NCI-H748 treated with DMSO at 0.1 percent for 48 hours (cell line): ENCODE measurements at places on chromosomes 7 and 10.
A peak's percentile ranks its signal among the peaks of the same experiment; 100 is the strongest.

DNA sequence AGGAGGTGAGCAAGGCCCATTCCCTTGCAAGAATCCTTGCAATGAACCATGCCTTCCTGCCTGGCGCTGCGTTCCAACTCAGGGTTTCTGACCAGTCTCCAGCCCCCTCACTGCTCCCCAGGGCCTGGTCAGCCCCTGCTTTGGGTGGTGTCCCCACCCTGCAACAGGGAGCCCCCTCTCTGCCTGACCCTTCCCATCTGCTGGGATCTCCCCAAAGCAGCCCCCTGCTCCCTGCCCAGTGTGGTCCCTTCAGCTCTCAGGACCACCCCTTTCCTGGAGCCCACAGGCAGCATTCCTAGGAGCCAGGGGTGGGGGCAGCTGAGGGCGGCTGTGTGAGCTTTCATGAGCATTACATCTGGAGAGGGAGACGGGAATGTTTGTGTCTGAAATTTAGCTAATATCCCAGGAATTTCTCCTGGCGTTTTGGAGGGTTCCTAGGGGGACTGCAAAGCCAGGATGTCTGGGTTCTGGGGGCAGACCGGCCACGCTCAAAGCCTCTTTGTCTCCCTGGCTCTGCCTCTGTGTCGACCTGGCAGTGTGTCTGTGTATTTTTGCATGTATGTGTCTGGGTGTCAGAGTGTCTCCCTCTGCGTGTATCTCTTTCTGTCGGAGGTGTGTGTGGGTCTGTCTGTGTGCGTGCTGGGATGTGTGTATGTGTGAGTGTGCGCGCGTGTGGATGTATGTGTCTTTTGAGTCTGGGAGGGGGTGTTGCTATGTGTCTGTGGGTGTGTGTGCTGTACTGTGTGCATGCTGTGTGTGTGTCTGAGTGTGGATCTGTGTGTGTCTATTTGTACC is 300.5 kb upstream of the ZMIZ1 start:
- no peak for DNase-seq

- no peak for DNase-seq
These were observed 19.3 kb upstream of the MYO3A start for GRCh38 chr10:25914776-25915175.

GRCh38 chr7:43586251-43586900 is 3.5 kb downstream of the STK17A start:
- no peak for DNase-seq

GRCh38 chr7:3165681-3166580 is 122.3 kb upstream of the CARD11 start:
- DNase-seq: no peak

GRCh38 chr7:15400440-15400839 is 161.4 kb downstream of the AGMO start:
- DNase-seq: no peak

DNA sequence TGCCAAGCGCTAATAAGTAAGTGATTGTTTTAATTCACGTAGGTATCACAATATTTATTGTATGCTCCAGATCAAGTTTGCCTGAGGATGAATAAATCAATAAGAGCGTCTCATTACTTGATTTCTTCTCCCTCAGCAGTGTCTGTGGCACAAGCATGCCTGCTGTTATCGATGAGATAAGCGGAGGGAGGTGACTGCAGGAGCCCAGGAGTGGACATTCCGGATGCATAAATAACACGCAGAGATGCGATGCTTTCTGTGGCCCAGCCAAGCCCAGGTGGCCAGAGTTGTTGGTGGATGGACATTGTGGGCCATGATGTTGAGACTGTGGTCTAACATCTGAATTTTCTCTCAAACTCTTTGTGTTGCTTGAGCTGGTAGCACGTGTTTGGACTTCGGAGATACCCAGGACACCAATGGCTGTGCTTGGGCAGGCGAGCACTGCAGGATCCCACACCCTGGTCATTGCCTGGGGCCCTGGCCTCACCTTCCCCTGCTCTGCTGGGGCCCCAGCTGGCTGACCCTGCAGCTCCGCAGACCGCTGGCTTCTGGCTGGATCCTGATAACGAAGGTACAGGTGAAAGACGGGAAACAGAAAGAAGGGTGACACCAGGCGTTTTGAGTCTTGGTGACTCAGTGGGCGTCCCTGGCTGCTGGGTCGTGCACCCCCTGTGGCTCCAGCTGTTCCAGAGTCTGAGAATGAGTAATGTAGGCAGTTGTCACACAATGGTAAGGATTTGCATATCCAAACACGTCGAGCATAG is 31.2 kb upstream of the MNX1 start:
- no peak for DNase-seq

DNA sequence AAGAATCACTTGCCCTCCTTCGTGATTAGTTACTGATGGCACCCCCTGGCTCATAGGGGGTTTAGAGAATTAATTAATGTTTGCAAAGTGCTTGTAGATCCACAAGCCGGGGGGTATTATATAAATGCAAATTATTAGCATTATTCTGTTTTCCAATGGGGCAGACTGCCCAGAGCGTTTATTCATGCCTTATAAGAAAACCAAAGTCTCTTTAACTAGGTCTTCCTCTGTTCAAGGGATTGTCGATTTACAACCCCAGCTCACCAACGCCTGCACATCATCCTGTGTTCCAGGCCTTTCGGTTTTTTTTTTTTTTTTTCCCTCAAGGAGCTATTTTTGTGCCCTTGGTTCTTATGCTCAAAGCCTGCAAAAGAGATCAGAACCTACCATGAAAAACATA is 630.7 kb downstream of the PARD3 start:
- DNase-seq: no peak

DNA sequence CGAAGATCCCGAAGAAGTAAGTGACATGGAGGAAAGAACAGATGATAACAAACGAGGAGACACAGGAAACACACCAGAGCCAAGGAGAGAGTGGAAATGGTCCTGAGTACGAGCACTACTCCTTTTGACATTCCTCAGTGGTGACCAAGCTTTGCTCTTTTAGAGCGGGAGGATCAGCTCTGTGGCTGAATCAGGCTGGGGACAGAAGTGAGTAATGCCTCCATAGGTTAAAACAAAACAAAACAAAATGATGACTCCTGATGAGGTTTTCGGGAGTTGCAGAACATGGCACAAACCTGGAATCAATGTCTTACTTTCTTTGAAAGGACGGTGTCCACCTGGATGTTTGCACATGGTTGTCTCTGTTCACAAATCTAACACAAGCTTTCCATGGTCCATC is 30.3 kb upstream of the TCF7L2 start:
- no peak for DNase-seq

DNA sequence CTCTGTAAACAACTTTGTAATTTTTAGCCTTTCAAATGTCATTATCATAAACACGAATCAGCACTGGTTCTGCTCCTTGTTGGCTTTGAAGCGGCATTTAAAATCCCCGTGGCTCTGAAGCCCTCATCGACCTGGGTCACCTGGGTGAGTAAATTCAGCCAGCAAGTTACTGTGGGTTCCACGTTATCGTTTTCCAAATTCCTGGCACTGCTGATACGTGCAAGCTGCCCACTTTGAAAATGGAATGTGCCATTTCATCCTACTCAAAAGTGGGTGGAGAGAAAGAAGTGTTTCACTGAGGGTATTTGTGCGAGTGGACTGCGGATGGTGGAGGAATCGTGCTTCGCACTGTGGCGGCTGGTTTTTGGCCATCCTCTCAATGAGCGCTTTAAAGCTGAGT is 281.7 kb downstream of the KLF6 start:
- DNase-seq: no peak

GRCh38 chr10:35184527-35185171 is 58.0 kb downstream of the CREM start:
- DNase-seq: peak; percentile 15

DNA sequence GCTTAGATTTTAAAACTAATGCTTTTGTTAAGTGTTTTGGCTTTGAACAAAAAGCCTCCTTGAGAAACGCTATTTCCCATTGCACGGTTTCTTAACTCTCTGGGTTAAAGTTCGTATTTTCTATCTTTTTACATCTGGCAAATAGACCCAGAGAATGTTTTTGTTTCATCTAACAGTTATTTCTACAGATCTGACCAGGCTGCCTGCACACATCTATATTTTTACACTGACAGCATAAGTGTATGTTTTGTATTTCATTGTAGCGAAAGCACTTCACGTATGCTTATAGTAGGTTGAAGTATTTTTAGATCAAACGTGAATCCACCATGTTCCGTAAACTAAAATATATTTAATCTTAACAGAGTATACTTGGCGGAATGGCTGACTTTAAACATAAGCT is 477.3 kb downstream of the SDK1 start:
- no peak for DNase-seq

GRCh38 chr7:25260862-25261494 is 32.7 kb upstream of the NPVF start:
- no peak for DNase-seq

- no peak for DNase-seq
These were observed 668.2 kb downstream of the KCNMA1 start for GRCh38 chr10:76969366-76969948.

GRCh38 chr7:50264908-50265307 is 39.6 kb upstream of the IKZF1 start:
- no peak for DNase-seq

DNA sequence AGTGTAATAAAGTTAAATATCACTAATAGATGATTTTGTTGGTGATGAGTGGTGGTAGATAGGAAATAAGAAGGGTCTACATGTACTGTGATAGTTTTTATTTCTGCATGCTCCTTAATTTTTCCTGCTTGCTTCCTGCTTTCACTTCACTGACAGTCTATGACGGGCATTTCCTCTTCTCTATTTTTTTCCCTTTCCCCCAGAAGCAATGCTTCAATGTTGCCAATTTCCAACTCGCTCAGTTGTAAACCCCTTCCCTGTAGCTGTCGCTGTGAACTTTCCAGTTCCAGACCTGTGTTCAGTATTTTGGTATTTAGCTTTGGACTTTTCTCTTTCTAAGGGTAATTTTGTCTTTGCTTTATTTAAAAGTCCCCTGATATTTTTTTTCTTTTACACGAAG is 123.5 kb upstream of the AGR3 start:
- no peak for DNase-seq

- no peak for DNase-seq
These were observed 224.6 kb upstream of the NRP1 start for GRCh38 chr10:33559105-33559504.

DNA sequence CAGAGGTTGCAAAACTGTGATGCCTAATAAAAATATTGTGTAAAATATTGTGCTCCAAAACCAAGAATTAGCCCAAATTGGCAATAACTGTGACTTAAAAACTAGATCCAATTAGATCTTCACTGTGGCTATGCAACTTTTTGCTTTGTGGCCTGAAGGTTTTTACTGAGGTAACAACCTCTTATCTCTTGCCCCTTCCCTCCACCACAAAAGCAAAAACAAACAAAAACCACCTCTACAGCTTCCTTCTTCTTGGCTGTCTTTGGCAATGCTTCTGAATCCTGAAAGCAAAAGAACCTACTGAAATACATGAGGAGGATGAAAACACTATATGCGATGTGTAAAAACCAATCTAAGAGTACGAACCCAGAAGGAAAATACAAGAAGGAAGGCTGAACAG is 226.7 kb upstream of the MBL2 start:
- DNase-seq: no peak

DNA sequence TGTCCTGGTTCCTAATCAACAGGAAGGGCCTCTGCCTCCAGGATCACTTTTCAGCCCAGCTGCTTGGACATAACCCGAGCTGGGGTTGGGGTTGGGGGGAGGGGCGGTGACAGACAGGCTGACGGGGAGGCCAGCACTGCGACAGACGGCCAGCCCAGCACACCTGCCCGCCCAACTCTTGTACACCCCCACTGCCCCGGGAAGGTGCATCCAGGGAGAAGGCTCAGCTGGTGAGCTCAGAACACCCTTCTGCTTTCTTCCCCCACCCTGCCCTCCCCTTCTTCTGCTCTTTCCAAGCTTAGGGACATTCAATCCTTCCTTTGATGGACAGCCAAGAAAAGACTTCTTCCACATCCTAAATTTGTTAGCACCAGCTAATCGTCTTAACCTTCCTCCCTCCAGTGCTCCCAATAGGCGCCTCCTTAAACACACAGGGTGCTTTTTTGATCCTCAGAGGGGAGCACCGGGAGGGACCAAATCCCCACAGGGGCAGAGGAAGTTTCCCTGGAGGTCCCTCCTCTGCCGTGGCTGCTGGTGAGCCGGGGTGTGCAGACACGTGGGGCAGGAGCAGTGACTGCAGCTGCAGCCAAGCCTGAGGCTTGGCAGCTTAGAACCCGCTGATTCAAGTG is 44.7 kb downstream of the COL13A1 start:
- DNase-seq: no peak

GRCh38 chr10:25017154-25017590 is 760 bp downstream of the THNSL1 start:
- DNase-seq: no peak

GRCh38 chr7:153151766-153152165 is 392.2 kb downstream of the ACTR3B start:
- DNase-seq: no peak

DNA sequence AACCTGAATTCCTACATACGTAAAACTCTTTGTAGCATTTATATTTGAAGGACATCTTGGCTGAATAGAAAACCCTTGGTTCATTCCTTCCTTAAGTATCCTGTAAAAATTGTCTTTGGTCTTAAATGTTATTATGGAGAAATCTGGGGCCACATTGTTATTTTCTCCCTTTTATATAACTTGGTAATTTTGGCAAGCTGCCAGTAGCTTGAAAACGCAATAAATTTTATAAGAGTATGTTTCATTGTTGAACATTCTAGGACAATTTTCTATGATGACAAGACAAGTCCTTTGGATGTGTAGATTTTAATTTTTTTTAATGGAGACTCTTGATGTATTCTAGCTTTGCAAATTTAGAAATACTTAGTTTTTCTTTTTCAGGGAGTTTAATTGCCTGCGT is 191.9 kb downstream of the ABCA13 start:
- DNase-seq: no peak

GRCh38 chr7:29063236-29063635 is 83.1 kb downstream of the CPVL start:
- DNase-seq: no peak

DNA sequence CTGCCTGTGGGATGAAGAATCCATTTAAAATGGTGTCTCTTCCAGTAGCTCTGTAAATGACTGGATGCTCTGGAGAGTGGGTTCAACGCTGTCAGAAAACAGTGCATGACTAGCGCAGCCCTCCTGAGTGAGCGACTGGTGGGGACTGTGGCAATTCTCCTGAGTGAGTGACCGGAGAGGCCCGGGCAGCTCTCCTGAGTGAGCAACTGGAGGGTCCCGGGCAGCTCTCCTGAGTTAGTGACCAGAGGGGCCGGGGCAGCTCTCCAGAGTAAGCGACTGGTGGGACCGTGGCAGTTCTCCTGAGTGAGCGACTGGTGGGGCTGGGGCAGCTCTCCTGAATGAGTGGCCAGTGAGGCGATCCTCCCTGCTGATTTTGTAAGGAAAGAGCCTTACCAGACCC is 85.5 kb downstream of the WDR37 start:
- no peak for DNase-seq
